CD4-positive, alpha-beta T cell treated with Interleukin-15 for 4 hours (primary cell): ENCODE measurements at places on chromosomes 13 and 19.

GRCh38 chr19:51324167-51324481, 12.7 kb downstream of the IGLON5 start:
- no peak for DNase-seq

- DNase-seq, result no peak
Observed at GRCh38 chr13:98050041-98050466, 92.8 kb upstream of the FARP1 start.

GRCh38 chr13:31045286-31046081, 113.0 kb downstream of the TEX26 start:
- DNase-seq, result peak; percentile 88

DNA sequence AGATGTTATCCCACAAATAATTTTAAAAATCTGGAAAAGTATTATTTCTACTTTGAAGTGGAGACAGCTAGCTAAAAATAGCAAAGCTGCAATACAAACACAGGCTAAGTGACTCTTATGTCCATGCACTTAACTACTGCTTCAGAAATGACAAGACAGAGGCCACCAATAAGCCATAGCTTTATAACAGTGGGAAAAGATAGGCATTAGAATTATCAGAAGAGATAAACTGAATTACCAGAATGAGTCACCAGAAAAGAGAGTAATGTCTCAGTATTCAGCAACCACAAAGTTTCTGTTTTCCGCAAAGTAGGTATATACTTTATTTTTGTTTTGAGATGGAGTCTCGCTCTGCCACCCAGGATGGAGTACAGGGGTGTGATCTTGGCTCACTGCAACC, 17.1 kb downstream of the CLN5 start:
- peak; percentile 30 for DNase-seq

DNA sequence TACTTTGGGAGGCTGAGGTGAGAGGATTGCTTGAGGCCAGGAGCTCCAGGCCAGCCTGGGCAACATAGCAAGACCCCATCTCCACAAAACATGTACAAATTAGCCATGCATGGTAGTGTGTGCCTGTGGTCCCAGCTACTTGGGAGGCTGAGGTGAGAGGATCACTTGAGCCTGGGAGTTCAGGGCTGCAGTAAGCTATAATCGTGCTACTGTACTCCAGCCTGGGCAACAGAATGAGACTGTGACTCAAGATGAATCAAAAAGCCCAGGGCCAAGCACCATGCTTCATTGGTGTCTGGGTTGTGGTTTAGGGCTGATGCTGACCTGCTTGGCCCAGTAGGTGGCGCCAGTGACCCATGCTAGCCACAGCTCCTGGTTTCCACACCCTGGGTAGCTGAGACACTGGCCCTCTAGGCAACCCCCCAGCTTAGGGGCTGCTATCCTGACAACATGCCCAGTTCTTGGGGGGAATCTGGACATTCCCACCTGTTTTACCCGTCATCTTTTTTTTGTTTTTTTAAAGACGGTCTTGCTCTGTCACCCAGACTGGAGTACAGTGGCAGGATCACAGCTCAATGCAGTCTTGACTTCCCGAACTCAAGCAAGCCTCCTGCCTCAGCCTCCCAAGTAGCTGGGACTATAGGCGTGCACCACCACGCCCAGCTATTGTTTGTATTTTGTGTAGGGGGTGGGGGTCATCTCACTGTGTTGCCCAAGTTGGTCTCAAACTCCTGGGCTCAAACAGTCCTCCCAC, 5.5 kb downstream of the CCDC124 start:
- DNase-seq, result peak; percentile 85

DNA sequence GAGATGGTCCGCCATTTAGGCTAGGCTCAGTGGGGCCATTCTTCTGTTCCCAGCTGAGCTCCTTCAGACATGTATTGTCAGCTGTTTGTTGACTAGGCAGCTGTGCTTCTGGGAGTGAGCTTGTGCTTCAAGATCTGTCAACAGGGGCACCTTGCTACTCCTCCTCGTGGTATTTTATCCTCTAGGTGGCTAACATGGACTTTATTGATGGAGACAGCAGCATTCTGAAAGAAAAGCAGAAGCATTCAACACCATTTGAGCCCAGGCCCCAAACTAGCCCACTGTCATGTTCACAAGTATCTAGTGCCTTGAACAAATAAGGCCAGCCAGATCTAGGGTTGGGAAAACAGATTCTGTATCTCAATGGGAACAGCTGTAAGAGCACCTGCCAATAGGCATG, 65.9 kb downstream of the ZNF429 start:
- no peak for DNase-seq

DNA sequence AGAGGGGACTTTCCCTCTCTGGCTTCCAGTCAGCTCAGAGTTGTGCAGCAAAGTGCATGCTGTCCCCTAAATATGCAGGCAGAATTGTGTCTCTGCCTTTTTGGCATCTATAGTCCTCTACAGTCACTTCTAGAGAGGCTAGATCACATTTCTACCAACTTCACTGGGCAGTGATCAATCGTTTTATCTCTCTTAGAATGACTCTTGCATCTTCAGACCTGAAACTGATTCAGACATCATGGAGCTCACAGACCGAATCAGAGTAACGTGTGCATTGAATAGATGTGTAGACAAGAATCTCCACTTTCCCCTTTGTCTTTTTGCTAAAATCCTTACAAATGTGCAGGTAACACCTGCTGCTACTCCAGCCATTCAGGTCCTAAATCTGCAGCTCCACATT, 6.2 kb downstream of the ZNF253 start:
- no peak for DNase-seq

DNA sequence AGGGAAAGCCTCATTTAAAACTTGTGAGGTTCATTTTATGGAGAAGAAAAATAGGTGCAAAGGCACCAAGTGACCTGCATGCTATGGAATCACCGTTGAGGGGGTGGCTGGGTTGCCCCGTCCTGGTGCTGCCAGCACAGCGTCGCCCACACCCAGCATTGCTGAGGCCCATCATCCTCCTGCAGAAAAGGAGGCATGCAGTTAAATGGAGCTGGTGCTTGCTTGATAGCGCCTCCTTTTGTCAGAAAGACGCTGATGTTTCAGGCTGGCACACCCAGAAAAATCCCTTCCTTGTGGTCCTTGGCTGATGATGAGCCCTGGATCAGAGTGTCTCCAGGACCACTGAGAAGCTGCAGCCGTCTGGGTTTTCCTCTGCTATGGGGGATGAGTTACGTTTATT, 36.9 kb downstream of the DHRS12 start:
- DNase-seq, result no peak

DNA sequence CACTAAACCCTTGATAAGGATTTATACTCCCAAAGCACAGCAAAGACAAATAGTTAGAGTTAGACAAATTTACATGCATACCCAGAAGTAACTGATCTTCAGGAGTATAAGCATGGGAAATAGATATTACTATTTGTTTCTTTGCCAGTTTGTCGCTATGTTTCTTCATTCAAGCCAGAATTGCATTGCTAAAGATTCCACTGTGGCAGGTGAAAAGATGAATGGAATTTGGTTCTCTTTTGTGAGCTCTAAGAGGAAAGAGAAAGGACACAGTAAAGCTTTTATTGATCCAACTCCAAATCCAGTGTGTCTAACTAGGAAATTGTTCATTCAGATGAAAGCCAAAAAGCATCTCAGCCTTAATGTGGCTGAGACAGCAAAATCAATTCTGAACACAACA, 292.3 kb upstream of the SPRY2 start:
- no peak for DNase-seq

GRCh38 chr13:39783051-39783450, 127.6 kb downstream of the COG6 start:
- DNase-seq, result no peak

GRCh38 chr19:6693056-6693471, 23.1 kb upstream of the TNFSF14 start:
- no peak for DNase-seq

DNA sequence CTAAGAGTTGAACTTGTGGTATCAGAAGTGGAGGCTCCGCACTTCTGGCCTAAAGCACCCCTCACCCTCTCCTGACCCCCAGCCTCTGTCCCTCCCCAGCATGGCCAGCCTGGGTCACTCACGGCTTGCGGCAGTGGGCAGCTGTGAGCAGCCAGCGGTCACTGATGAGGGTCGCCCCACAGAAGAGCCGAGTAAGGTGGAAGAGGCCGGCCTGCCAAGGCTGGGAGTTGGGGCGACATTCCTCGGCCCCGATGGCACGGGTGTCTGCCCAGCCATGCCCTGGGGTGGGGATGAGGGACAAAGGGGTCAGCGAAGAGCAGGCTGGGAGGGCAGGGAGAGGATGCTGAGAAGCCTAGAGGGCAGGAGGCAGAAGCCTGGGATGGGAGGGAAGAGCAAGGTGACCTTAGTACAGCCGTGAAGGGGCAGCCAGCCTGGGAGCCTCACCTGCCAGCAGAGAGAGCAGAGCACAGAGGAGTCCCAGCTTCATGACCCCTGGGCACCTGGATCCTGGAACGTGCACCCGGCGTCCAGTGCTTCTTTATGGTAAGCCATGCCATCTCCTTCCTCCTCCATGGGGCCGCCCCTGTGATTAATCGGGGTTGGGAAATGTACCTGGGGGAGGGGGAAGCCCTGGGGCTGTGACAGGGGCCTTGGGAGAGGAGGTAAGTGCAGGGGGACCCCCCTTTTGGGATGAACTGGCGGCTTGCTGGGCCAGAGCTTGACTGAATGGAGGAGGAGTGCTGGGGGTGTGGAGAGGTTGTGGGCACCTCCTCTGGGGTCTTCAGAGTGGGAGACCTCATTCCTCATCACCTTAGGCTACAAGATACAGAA, 7.9 kb upstream of the KLK8 start:
- DNase-seq, result no peak

GRCh38 chr13:27463500-27463899, 13.1 kb upstream of the MTIF3 start:
- DNase-seq, result no peak

DNA sequence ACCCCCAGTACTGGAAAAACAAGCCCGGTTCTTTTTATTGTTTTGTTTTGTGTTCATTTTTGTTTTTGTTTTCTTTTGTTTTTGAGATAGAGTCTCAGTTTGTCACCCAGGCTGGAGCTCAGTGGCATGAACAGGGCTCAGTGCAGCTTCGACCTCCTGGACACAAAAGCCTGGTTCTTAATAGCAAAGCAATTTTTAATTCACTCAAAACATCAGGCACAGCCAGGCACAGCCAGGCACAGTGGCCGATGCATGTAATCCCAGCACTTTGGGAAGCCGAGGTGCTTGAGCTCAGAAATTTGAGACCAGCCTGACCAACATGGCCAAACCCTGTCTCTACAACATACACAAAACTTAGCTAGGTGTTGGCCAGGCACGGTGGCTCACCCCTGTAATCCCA, 30.7 kb downstream of the INSR start:
- DNase-seq, result no peak

GRCh38 chr19:6258812-6259311, 20.9 kb downstream of the MLLT1 start:
- DNase-seq, result no peak

GRCh38 chr19:45008552-45008951, 7.3 kb downstream of the RELB start:
- no peak for DNase-seq

DNA sequence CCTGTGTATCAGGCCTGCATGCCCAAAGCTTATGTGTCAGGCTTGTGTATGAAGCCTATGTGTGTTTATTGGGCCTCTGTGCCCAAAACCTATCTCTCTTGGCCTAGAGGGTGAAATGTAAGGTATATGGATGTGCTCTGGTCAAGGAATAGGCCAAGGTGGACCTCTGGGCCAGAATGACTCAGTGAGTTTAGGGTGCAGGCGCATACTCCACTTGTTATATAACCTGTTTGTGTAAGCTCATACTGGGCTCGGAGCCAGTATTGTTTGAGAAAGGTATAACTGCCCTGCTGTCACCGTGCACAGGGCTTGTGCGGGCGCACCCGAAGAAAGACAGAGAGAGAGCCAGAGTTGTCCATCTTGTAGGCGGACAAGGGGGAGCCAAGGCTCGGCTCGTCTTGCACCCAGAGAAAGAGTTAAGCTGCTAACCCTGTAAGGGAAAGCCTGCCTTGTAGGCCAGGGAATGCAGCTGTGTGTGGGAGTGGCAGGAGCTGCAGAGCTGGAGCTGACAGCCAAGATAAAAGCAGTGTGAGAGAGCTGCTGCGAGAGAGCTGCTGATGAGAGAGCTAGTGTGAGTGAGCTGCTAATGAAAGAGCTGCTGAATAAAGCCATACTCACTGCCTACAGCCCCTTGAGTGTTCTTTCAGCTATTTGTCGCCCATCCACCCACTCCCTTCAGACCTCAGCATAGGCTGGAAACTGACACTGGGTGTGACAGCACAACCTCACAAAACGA, 43.4 kb upstream of the N4BP2L1 start:
- DNase-seq, result no peak

DNA sequence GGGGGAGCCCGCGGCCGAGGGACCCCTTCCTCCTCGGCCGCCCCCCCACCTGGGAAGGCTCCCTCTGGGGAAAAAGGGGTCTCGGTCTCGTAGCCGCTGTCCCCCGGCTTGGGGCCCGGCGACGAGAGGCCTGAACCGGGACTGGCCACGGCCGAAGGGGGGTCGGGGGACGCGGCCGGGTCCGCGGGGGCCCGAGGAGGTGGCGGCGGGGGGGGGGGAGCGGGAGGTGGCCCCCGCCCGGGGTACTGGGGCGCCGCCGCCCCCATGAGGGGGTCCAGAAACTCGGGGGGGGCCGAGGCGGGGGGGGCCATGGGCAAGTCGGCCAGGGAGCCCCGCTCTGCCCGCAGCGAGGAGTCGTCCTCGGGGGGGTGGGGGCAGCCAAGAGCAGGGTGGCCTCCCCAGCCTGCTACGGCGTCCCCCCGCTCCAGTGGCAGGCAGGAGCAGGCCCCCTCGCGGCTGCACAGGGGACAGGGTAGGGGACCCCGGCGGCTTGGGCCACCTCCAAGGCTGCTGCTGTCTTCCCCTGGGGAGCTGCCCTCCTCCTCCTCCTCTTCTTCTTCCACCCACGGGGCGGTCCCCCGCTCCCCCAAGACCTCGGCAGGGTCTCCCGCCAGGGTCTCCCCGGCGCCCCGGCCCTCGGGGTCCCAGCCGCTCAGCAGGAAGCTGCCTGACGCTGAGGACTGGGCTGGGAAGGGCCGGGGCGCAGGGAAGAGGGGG, 12.9 kb downstream of the LMTK3 start:
- DNase-seq, result no peak

DNA sequence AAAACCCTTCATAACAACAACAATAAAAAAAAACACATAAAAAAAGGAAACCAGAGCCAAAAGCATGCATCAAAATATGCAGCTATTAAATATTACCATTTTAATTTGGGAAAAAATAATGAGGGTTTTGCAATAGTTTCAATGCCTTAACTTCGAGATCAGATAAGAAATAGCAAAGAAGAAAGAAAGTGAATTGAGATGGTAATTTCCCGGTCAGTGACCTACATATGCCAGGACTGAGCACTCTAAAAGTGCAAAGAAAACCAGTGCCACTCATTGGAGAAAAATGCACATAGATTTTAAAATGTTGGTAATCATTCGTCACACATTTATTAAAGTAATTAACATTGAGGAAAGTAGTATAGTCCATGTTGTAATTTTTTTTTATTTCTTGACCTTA, 944.2 kb downstream of the EFNB2 start:
- no peak for DNase-seq

- DNase-seq, result peak; percentile 70
Observed at GRCh38 chr19:10566658-10567410, 1.0 kb upstream of the KRI1 start.

- DNase-seq, result no peak
Observed at GRCh38 chr13:51221674-51222036, 543 bp upstream of the FAM124A start.

GRCh38 chr13:83879431-83880171, 2.7 kb downstream of the SLITRK1 start:
- no peak for DNase-seq
